ENCODE measurements at places on chromosomes 7 and 10.

DNA sequence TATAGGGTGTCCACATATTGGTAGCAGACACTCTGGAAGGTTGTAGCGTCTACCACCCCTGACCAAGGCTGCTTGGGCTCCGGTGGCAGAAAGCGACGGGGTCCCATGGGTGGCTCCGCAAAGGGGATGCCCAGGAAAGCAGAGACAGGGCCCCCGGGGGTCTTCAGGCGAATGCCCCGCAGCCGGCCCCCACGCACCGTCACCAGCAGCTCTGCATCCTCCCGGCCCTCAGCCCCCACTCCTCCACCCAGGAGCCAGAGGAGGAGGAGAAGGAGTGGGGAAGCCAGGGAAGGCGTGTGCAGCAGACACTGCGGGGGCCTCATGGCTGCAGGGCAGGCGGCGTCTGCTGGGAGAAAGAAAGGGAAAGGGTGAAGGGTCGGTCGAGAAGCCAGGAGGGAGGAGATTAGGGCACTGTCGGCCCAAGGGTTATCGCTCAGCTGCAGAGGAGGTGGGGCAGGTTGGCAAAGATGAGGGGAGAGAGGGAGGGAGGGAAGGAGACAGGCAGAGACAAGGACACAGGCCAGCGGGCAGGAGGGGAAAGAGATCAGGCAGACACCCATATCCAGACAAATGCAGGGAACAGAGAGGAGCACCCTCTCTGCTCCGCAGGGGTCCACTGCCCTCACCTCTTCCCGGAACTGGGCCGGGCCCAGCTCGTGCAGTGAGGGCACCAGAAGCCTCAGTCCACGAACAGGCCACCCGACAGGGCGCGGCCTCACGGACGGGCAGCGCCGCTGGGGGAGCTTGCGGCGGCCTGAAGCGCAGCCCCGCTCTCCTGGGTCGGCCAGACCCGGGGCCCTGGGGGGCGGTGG is 1.6 kb downstream of the ACHE start:
- no peak for DNase-seq

GRCh38 chr7:154953006-154953684 is 49.8 kb downstream of the PAXIP1 start:
- DNase-seq = peak; percentile 74

DNA sequence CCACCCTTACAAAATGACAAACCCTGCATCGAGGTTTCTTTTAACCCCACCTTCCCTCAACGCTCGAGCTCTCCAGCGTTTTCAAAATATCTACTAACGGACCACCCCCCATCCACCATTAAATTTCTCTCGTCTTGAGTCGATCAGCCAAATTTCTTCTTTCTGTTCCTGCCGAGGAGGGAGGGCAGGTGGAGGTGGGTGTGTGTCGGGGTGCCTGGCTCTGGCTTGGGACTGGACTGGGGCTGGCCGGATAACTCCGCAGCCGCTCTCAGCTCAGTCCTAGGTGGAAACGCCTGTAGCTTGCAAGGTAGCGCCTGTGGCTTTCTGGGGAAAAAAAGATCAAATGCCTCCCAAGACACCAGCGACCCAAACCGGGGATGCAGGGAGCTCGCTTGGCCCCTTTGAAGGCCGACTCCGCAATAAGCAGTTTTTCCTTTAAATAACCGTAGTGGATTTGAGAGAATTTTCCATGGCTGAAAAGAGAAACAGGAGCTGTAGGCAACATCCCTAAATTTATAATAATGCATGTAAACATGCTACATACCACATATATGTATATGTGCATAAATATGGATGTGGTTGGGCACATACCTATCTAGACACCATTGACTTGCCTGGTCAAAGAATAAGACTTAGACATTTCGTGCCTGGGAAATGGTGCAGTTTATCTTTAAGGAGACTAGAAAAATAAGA is 1.9 kb upstream of the TMEM178B start:
- no peak for DNase-seq

GRCh38 chr7:74289018-74289658 is at the start of gene CLIP2:
Gene CLIP2, plus strand, starts transcription at chr7:74289407. Its CDS starts 28,140 bp downstream, at chr7:74317547.
- DNase-seq = peak; percentile 77

GRCh38 chr7:25965405-25966123 is 186.4 kb upstream of the NFE2L3 start:
- no peak for DNase-seq

- no peak for DNase-seq
Measured at GRCh38 chr7:91348711-91349110, 84.5 kb downstream of the FZD1 start.

- DNase-seq = no peak
Measured at GRCh38 chr7:156173346-156173745, 361.1 kb upstream of the SHH start.

DNA sequence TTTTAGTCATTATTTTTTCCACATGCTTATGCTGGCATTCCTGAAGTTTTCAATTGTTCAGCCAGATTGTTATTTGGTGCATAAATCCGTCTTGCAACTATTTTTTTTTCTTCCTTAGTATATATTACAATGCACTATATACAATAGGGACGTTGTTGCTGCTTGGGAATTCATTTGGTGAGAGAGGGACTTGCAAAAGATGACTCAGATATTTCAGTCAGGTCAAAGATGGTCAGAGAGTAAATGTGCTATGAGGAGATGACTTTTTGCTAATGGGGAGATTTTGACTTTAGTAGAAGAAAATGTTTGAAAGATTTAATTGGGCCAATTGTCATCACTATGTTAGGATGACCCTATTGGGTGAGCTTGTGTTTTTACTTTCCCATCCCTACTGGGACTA is 348.4 kb upstream of the MTPN start:
- DNase-seq = no peak

DNA sequence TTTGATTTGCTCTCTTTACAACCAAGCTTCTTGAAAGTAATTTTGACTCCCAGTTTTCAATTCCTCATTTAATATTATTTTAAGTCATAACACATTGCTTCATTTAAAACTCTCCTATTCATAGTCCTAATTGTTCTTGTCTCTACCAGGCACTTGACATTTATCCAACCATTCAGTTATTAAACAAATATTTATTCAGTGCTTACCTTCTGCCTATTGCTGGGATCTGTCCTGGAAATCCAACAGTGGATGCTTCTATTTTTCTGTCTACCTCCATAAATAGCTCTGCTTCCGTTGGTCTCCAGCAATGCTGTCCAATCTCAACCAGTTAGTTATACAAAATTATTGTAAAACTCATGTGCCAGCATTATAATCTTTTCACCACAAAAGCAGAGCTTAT is 615.1 kb downstream of the ZWINT start:
- DNase-seq = no peak

DNA sequence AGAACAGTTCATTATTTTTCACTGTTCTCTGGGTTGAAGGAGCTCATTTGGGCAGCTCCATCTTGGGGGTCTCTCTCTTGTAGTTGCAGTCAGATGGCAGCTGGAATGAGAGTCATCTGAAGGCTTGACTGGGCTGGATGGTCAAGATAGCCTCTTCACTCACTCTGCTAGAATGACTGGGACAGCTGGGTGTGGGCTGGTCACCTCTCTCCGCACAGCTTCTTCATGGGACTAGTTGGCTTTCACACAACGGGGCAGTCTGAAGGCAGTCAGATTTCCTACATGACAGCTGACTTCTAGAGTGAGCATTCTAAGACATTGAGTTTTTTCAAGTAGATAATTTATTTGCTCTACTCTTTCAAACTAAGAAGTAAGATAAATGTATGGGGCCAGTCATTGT is 13.1 kb downstream of the PLEKHA1 start:
- DNase-seq = no peak

GRCh38 chr7:95018021-95018420 is 110.6 kb downstream of the PPP1R9A start:
- no peak for DNase-seq

DNA sequence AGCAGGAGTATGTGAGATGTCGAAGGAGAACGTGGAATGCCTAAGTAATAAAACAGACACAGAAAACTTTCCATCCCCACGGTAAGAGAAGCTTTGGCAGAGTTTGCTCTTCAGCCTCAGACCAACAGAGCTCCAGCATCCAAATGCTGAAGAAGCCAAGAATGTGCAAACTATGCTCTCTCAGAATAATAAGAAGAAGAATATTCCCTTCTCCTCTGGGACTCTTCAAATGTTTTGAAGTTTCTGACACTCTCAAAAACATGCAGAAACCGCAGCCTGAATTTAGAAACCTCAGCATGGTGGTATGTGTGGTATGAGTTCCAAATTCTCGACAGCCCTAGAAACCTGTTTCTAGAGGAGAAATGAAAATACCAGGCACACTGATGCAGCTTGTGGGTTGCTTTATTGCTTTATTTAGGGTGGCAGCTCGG is 113.3 kb downstream of the KCNMA1 start:
- no peak for DNase-seq

GRCh38 chr10:30043476-30044270 is 15.7 kb downstream of the JCAD start:
- DNase-seq = no peak

- no peak for DNase-seq
Measured at GRCh38 chr10:101403161-101403560, 49.2 kb downstream of the BTRC start.

- DNase-seq = no peak
Measured at GRCh38 chr7:12633582-12633981, 53.9 kb upstream of the ARL4A start.

DNA sequence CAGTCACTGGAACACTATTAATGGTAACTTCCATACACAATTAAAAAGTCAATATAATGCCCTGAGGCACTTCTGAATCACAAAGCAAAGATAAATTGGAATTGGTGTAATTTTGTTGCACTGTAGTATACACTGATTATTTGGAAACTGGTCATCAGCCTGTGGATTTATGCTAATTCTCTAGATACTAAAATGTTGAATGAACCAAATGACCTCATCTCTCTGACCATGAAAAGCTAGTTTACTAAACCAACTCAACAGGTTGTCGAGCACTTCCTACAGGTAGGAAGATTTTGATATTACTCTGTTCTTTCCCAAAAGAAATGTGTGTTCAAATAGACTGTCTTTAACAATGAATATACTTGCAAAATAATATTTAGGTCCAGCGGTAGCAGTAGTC is 5.3 kb downstream of the NRP1 start:
- DNase-seq = no peak

DNA sequence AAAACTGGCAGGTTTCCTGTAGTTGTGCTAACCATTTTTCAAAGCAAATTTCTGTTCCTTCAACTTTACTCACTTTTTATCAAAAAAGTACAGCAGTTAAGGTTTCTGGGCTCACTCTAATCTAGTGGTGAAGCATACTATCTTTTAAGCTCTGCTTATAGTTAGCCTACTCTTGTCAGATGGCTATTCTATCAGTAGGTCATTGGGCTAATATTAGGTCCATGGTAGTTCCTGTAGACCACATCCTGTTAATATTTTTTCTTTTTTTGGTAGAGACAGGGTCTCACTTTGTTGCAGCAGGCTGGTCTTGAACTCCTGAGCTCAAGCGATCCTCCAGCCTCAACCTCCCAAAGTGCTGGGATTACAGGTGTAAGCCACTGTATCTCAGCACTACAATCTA is 27.9 kb upstream of the NRCAM start:
- DNase-seq = no peak

DNA sequence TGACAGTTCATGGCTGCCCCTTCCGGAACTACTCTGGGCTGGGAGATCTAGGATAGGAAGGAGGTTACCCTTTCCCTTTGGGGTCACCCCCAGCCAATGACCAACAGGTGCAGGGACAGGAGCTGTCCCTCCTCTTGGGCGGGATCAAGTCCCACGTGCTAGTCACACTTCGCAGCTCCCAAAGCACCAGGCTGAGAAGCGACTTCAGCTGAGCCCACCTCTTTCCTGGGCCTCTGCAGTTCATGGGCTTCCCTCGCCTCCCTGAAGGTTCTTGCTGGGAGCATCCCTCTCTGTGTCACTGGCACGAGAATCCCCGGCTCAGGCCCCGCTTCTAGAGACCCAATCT is 115.5 kb downstream of the FAM53B start:
- DNase-seq = no peak

- no peak for DNase-seq
Measured at GRCh38 chr10:109207361-109207760, 716.0 kb downstream of the XPNPEP1 start.

- no peak for DNase-seq
Measured at GRCh38 chr10:119303886-119304285, 96.5 kb downstream of the GRK5 start.

- DNase-seq = no peak
Measured at GRCh38 chr7:154879629-154880028, 123.3 kb downstream of the PAXIP1 start.

DNA sequence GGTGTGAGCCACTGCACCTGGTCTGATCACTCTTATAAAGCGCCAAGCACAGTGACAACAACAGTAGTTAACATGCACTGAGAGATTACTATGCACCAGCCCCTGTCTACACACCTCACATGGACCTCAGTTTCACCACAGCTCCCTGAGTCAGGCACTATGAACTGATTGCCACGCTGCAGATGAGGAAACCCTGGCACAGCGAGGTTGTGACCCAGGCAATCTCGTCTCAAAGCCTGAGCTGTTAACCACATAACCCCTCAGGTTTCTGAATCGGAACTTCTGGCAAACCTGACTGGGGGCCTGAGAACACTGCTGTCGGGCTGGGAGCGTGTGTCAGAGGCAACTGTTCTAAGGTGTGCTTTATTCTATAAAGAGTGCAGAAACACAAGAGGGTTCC is 150.8 kb downstream of the RNF216 start:
- DNase-seq = no peak

- no peak for DNase-seq
Measured at GRCh38 chr10:117444497-117445040, 69.3 kb upstream of the PDZD8 start.

DNA sequence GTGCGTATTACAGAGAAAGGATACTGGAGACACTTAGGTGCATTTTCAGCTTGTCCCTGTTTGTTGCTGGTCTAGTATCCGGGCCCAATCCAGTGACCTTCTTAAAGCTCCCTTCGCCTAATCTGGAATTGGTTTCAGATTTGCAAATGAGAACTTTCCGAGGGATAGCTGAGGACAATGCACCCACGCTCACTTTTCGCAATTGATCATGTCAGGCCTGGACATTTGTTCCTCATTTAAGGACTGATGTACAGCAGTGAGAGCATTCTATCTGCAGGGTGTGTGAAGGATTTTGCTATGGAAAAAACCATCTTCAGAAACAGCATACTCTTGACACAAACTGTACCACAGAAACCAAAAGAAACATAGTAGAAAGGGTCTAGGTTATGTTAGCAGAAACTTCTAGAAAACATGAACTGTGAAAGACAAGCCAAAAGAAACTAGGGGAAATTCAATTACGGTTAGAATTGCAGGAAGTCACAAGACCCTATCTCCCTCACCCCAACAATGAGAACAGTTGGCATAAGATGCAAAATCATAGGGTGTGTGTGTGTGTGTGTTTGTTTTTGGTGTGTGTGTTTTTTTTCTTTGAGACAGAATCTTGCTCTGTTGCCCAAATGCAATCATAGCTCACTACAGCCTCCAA is 331.1 kb downstream of the CALN1 start:
- DNase-seq = no peak

DNA sequence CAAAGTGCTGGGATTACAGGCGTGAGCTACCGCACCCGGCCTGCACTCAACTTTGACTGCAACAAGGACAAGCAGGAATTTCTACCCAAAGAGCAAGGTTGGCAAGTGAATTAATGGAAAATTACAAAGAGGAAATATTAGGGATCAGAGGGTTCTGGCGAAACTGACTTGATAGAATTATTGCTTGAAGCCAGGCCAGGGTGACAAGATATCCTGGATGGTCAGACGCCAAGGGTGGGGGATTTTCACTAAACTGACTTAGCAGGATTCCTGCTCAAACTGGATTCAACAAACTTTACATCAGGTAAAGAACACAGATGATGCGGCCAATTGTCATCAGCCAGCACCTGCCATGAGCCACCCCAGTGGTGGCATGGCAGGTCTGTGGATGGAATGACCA is 603.6 kb upstream of the MGMT start:
- DNase-seq = no peak
